ENCODE measurements at places on chromosomes 6 and 20.

GRCh38 chr6:103027271-103027931 is 1633.9 kb downstream of the GRIK2 start:
- DNase-seq = no peak

- no peak for DNase-seq
Measured at GRCh38 chr6:3569816-3570215, 113.0 kb upstream of the SLC22A23 start.

DNA sequence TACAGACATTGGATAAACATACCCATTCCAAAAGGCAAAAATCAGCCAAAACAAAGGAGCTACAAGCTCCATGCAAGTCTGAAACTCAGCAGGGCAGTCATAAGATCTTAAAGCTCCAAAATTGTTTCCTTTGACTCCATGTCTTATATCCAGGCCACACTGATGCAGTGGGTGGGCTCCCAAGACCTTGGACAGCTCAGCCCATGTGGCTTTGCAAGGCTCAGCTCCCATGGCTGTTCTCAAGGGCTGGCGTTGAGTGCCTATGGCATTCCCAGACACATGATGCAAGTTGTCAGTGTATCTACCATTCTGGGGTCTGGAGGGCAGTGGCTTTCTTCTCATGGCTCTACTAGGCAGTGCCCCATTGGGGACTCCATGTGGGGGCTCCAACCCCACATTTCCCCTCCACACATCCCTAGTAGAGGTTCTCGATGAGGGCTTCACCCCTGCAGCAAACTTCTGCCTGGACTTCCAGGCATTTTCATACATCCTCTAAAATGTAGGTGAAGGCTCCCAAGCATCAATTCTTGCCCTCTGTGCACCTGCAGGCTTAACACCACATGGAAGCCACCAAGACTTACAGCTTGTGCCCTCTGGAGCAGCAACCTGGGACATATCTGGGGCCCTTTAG is 35.4 kb upstream of the SENP6 start:
- no peak for DNase-seq

GRCh38 chr6:157830354-157831017 is 7.4 kb downstream of the SNX9 start:
- DNase-seq = no peak

DNA sequence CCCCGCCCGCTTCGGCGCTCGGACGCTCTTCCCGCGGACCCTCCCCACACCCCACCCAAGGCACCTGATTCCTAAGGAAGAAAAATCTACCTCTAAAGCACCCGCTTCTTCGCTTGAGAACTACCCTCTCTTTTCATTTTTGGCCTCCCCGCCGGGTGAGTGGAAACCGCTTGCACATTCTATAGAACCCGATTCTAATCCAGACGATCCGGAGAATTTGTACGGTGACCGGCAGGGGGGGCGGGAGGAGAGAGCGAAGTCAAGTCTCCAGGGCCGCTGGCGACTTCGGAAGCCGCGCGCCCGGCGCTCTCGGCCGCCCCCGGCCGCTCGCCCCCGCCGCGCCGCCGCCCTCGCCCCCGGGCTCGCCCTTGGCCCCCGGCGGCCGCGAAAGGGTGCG is at the start of gene RBM24:
TSS of gene RBM24 (plus strand) at position 262 of the 397 bp plus-strand sequence. CDS start 221 bp downstream, outside the sequence.
- DNase-seq = no peak

Data from stimulated activated CD4-positive, alpha-beta T cell treated with anti-CD3 and anti-CD28 coated beads, Interleukin-1b, Interleukin-23, amount 100 ng/mL, for 1 hour (primary cell).